Esophagus muscularis mucosa (tissue), 4 donors: ENCODE measurements at places on chromosomes 3 and 15.

GRCh38 chr3:87674397-87675161 is 384.2 kb downstream of the CGGBP1 start:
- H3K27ac ChIP-seq: no peak overlapping the region
- no peaks in the 10 kb centered on the region for H3K4me1 ChIP-seq
- DNase-seq: no peak
- H3K4me3 ChIP-seq: no peak overlapping the region
- no peaks in the 10 kb centered on the region for H3K27me3 ChIP-seq

DNA sequence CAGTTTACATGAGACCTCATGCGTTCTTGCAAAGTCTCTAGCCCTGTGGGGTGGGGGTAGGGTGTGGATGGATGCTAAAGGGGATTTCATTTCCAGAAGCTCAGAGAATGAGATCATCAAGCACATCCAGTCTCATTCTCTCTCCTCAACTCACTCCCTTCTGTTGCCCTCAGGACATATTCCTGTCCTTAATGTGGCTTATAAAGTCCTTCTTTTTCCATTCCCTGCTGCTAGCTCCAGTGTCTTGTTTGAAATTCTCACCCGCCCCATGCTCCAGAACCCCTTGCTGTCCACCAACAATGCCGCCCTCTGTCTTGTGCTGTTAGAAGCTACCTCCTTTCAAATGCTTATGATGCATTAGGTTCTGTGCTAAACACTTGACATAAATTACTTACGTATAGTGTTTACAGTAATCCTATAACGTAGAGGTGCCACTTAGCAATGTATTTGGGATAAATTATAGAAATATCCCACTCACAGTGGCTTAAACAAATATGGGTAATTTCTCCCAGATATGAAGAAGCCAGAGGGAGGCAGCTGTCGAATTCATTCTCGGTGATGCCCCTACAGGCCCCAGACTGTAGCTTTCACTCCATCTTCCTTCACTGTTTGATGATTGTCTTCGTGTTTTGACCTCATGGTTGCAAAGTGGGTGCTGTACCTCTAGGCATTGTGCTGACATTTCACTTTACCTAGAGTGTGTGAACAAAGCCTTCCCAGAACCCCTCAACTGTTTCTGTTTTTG is 273.1 kb upstream of the TBL1XR1 start:
- H3K4me1 ChIP-seq: peaks cover 32% of the 10 kb centered on the region
- peak overlapping the region; percentile 35 for H3K27ac ChIP-seq
- H3K27me3 ChIP-seq: no peaks in the 10 kb centered on the region
- H3K4me3 ChIP-seq: no peak overlapping the region
- no peak for DNase-seq

DNA sequence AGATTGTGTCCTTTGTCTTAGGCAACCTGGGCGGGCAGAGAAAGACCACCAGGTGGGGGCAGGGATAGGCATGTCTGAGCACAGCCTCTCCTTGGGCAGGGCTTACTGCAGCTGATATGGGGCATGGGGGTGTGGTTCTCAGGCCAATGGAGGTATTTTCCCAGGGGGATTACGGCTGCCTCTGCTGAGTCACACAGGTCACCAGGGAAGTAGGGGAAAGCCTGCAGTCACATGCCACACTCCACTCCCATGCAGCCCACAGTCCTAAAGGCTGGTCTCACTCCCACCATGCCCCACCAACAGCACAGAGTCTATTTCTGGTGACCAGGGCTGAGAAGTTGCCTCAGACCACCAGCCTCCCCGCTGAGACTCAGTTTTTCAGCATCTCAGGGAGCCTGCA is 466.4 kb downstream of the DIPK2A start:
- no peak overlapping the region for H3K4me3 ChIP-seq
- H3K4me1 ChIP-seq: no peaks in the 10 kb centered on the region
- no peaks in the 10 kb centered on the region for H3K36me3 ChIP-seq
- no peak overlapping the region for H3K27ac ChIP-seq
- DNase-seq: no peak

- H3K27me3 ChIP-seq: no peaks in the 10 kb centered on the region
- H3K36me3 ChIP-seq: no peaks in the 10 kb centered on the region
- no peak within 1 kb of the TSS for H3K27ac ChIP-seq
- no peak for DNase-seq
- H3K4me1 ChIP-seq: peaks cover 24% of the 10 kb centered on the region
These were observed at the start of gene DNAH1 for GRCh38 chr3:52315977-52316764. DNAH1 (plus strand) TSS chr3:52316319; CDS start chr3:52322443, 6,124 bp downstream.

DNA sequence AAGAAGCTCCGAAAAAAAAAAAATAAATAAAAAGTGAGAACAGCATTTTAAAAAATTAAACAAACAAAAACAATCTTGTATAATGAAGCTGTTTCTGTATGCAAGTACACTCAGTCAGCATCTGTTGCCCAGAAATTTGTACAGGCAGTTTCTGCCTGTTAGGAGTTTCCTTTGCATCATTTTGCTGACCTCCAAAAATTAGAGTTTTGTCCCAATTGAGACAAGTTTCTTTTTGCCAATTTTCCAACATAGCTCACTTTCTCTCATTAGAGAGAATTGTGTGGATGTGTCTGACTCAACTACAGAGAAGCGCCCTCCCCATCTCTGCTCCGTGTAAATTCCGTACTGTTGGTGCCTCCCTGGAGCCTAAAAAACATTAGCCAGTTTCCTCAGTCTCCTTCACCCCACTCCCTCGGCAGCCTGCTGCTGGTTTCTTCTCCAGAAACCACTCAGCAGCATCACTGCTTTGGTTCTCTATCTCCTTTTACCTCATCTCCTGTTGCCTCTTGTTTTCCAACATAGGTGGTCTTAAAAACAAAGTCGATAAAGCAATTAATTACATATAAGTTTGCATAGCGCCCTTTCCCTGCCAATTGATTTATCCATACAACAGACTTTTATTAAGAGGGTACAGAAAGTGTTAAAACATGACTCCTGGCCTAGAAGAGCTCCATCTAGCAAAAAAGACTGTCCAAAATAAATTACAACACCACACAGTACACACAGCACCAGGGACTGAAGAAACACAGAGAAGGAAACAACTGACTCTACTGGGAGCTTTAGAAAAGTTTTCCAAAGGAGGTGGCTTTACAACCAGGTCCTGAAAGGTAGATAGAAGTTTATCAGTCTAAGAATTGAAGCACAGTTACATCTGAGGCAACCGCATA is 286.7 kb downstream of the SHOX2 start:
- H3K27me3 ChIP-seq: no peaks in the 10 kb centered on the region
- no peak overlapping the region for H3K27ac ChIP-seq
- H3K4me1 ChIP-seq: no peaks in the 10 kb centered on the region
- H3K4me3 ChIP-seq: no peak overlapping the region
- H3K36me3 ChIP-seq: no peaks in the 10 kb centered on the region

GRCh38 chr15:68552773-68553172 is 26.0 kb upstream of the CORO2B start:
- H3K27ac ChIP-seq: no peak overlapping the region
- H3K4me3 ChIP-seq: no peak overlapping the region
- H3K27me3 ChIP-seq: peaks cover 48% of the 10 kb centered on the region
- DNase-seq: peak; percentile 81

GRCh38 chr3:126212620-126213378 is 32.4 kb upstream of the ALDH1L1 start:
- DNase-seq: no peak
- peaks cover 28% of the 10 kb centered on the region for H3K4me1 ChIP-seq
- H3K4me3 ChIP-seq: peak overlapping the region; percentile 56

DNA sequence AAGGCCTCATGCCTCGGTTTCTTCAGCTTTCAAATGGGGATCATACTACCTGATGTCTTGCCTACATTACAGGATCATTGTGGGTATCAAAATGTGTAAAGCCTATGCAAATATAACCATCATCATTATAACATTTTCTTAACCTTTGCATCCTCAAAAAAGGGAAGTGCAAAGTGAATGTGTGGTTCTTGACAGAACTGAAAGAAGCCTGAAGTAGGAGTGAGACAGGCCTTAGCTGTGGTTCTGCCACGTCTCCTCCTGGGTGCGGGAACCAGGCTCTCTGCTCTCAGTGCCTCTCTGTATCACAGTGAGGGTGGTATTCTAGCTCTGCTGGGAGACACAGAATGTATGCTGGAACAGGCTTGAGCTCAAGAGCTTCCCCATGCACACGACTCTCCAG is 316.9 kb upstream of the ICE2 start:
- H3K4me1 ChIP-seq: peaks cover 21% of the 10 kb centered on the region
- H3K27ac ChIP-seq: no peak overlapping the region
- no peaks in the 10 kb centered on the region for H3K36me3 ChIP-seq

GRCh38 chr3:131224886-131225550 is 156.6 kb upstream of the NUDT16 start:
- no peaks in the 10 kb centered on the region for H3K4me1 ChIP-seq
- no peak for DNase-seq
- no peak overlapping the region for H3K27ac ChIP-seq
- peaks cover 8% of the 10 kb centered on the region for H3K36me3 ChIP-seq
- H3K4me3 ChIP-seq: no peak overlapping the region
- H3K27me3 ChIP-seq: no peaks in the 10 kb centered on the region

- no peak overlapping the region for H3K4me3 ChIP-seq
- H3K36me3 ChIP-seq: no peaks in the 10 kb centered on the region
- peaks cover 2% of the 10 kb centered on the region for H3K4me1 ChIP-seq
- no peak for DNase-seq
These were observed 337.5 kb upstream of the THBS1 start for GRCh38 chr15:39243396-39243795.

- H3K4me1 ChIP-seq: peaks cover 21% of the 10 kb centered on the region
- H3K36me3 ChIP-seq: no peaks in the 10 kb centered on the region
- no peak overlapping the region for H3K27ac ChIP-seq
- no peak overlapping the region for H3K4me3 ChIP-seq
These were observed 253.6 kb downstream of the UACA start for GRCh38 chr15:70509731-70510143.

- H3K36me3 ChIP-seq: no peaks in the 10 kb centered on the region
- no peak for DNase-seq
- no peak overlapping the region for H3K27ac ChIP-seq
- H3K4me3 ChIP-seq: no peak overlapping the region
- no peaks in the 10 kb centered on the region for H3K4me1 ChIP-seq
- no peaks in the 10 kb centered on the region for H3K27me3 ChIP-seq
These were observed 341.4 kb upstream of the SGO1 start for GRCh38 chr3:20527368-20527767.

- no peaks in the 10 kb centered on the region for H3K27me3 ChIP-seq
- H3K36me3 ChIP-seq: no peaks in the 10 kb centered on the region
- no peaks in the 10 kb centered on the region for H3K4me1 ChIP-seq
- H3K4me3 ChIP-seq: no peak overlapping the region
- no peak for DNase-seq
These were observed 22.7 kb upstream of the TMEM41A start for GRCh38 chr3:185521349-185522138.

DNA sequence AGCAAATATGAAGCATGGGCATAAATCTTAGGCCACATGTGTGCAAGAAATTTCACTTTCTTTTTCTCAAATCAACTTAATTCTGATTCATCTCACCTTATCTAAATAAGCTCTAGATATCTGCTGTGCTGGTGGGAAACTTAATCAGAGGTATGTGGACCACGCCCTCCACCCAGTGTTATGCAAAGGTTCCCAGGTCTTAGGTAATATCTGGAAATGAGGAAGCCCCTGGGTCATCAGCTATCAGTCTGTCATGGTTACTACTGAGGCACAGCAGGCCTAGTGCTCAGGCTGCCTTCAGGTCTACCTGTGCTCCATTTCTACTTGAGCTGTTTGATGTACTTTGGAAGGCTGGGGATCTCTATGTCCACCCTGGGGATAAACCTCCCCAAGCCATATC is 134.4 kb upstream of the KCNH8 start:
- H3K4me3 ChIP-seq: no peak overlapping the region
- H3K4me1 ChIP-seq: no peaks in the 10 kb centered on the region
- no peaks in the 10 kb centered on the region for H3K27me3 ChIP-seq
- H3K27ac ChIP-seq: no peak overlapping the region
- DNase-seq: no peak
- no peaks in the 10 kb centered on the region for H3K36me3 ChIP-seq

GRCh38 chr3:50493086-50493485 is 10.3 kb downstream of the CACNA2D2 start:
- no peaks in the 10 kb centered on the region for H3K36me3 ChIP-seq
- no peak overlapping the region for H3K4me3 ChIP-seq
- H3K27me3 ChIP-seq: no peaks in the 10 kb centered on the region
- H3K4me1 ChIP-seq: no peaks in the 10 kb centered on the region
- no peak for DNase-seq

GRCh38 chr15:66425837-66426236 is 39.1 kb downstream of the MAP2K1 start:
- no peaks in the 10 kb centered on the region for H3K4me1 ChIP-seq
- no peak overlapping the region for H3K27ac ChIP-seq
- H3K4me3 ChIP-seq: no peak overlapping the region
- no peak for DNase-seq

GRCh38 chr15:89028036-89028435 is 60.2 kb upstream of the ABHD2 start:
- H3K4me1 ChIP-seq: no peaks in the 10 kb centered on the region
- H3K27ac ChIP-seq: no peak overlapping the region
- no peak overlapping the region for H3K4me3 ChIP-seq
- no peaks in the 10 kb centered on the region for H3K36me3 ChIP-seq
- DNase-seq: no peak
- H3K27me3 ChIP-seq: no peaks in the 10 kb centered on the region

GRCh38 chr3:195458316-195458717 is 15.5 kb upstream of the ACAP2 start:
- no peak for DNase-seq
- H3K36me3 ChIP-seq: no peaks in the 10 kb centered on the region
- no peak overlapping the region for H3K27ac ChIP-seq
- no peaks in the 10 kb centered on the region for H3K4me1 ChIP-seq
- H3K27me3 ChIP-seq: no peaks in the 10 kb centered on the region

DNA sequence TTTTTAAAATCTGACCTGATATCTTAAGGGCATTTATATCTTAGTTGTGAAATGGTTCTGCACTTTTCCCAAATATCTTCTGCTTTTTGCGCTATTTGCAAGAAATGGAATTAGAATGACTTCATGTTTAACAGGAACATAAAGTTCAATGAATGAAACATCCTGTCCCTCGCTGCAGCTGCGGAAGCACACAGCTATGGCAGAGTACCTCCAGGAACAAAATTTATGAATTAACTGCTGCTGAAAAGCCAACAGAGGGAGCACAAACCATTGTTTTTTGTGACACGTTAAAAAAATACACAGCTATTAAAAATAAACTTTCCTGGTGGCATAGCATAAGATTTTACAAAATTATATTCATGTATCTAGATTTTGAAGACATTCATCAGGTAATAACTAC is 404.4 kb upstream of the MDFIC2 start:
- DNase-seq: no peak
- H3K27me3 ChIP-seq: no peaks in the 10 kb centered on the region
- no peak overlapping the region for H3K4me3 ChIP-seq
- H3K4me1 ChIP-seq: no peaks in the 10 kb centered on the region
- no peak overlapping the region for H3K27ac ChIP-seq
- no peaks in the 10 kb centered on the region for H3K36me3 ChIP-seq

- no peaks in the 10 kb centered on the region for H3K36me3 ChIP-seq
- H3K4me3 ChIP-seq: peak overlapping the region; percentile 93
- H3K4me1 ChIP-seq: peaks cover 67% of the 10 kb centered on the region
- no peak for DNase-seq
- H3K27ac ChIP-seq: peak overlapping the region; percentile 94
These were observed 2.4 kb downstream of the SIAH2 start for GRCh38 chr3:150760431-150761200.

- H3K27ac ChIP-seq: no peak overlapping the region
- no peaks in the 10 kb centered on the region for H3K27me3 ChIP-seq
- no peak for DNase-seq
- H3K4me3 ChIP-seq: no peak overlapping the region
These were observed 66.5 kb downstream of the CD47 start for GRCh38 chr3:108024146-108024850.
